Naive B cell (primary cell): ENCODE measurements at places on chromosomes 3 and 15.
A peak's percentile ranks its signal among the peaks of the same experiment; 100 is the strongest.

DNA sequence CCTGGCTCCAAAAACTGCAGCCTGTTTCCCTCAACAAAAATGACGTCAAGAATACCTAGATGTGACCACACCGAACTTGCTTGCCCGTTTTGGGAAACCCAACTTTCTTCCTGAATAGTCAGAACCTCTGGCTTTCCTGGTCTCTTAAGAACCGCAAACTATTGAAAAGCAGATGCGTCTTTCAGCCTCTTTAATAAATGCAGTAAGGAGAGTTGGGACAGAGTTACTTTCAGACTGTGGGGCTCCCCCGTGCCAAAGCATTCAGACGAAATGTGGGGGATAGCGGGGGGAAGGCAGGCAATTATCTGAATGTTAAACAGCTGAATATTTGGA is 1.2 kb upstream of the PROK2 start:
- peaks cover 69% of the 10 kb centered on the region for H3K27me3 ChIP-seq
- no peaks in the 10 kb centered on the region for H3K36me3 ChIP-seq
- H3K27ac ChIP-seq, result no peak overlapping the region
- peak overlapping the region; percentile 67 for H3K4me3 ChIP-seq

GRCh38 chr3:106589311-106589942 is 720.6 kb upstream of the CBLB start:
- no peaks in the 10 kb centered on the region for H3K4me1 ChIP-seq
- H3K4me3 ChIP-seq, result no peak overlapping the region
- no peak for DNase-seq
- H3K36me3 ChIP-seq, result no peaks in the 10 kb centered on the region

DNA sequence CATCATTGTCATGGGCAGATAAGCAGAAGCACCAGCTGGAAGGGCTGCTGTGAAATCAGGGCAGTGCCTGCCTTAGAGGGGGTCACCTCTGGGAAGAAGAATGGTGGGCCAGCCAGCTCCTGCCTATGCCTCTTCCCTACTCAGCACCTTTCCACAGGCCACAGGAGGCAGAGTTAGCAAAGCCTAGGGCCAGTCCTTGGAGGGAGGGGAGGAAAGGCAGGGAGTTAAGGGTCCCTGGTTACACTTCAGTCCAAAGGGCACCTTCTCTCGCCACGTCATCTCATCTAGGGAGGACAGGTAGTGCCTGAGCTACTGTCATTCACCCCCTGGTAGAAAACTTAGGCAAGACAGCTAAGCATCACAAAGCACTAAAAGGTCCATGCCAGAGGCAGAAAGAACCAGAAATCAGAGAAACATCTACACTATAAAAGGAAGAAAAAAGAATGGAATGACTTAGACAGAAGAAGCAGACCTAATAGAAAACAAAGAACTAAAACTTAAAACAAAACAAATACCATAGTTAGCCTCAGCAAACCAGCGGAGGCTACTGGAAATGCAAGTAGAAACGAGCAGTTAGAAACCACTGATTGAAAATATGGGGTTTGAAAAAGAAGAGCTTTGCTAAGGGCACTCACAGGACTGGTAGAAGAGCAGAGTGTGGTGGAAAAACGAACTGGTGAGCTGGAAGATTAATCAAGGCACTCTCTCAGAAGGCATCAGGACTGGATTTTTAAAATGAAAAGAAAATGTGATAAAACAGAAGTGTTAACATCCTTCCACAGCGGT is 84.2 kb downstream of the OSBPL10 start:
- H3K36me3 ChIP-seq, result peaks cover 6% of the 10 kb centered on the region
- H3K4me3 ChIP-seq, result no peak overlapping the region
- DNase-seq, result no peak
- peaks cover 54% of the 10 kb centered on the region for H3K4me1 ChIP-seq
- peak overlapping the region; percentile 74 for H3K27ac ChIP-seq

- no peak for DNase-seq
- no peaks in the 10 kb centered on the region for H3K27me3 ChIP-seq
- peaks cover 22% of the 10 kb centered on the region for H3K4me1 ChIP-seq
- no peak overlapping the region for H3K4me3 ChIP-seq
- no peaks in the 10 kb centered on the region for H3K36me3 ChIP-seq
- no peak overlapping the region for H3K27ac ChIP-seq
Measured at GRCh38 chr3:8327739-8328138, 173.9 kb upstream of the LMCD1 start.

GRCh38 chr15:48981941-48982340 is 18.2 kb upstream of the SHC4 start:
- no peak overlapping the region for H3K27ac ChIP-seq
- no peaks in the 10 kb centered on the region for H3K4me1 ChIP-seq
- DNase-seq, result no peak
- H3K36me3 ChIP-seq, result no peaks in the 10 kb centered on the region

GRCh38 chr15:80590761-80591355 is 104.3 kb upstream of the ABHD17C start:
- no peak for DNase-seq
- H3K4me3 ChIP-seq, result no peak overlapping the region
- no peak overlapping the region for H3K27ac ChIP-seq
- H3K36me3 ChIP-seq, result no peaks in the 10 kb centered on the region

GRCh38 chr15:76139368-76140073 is 79.7 kb downstream of the TMEM266 start:
- no peak overlapping the region for H3K27ac ChIP-seq
- H3K4me1 ChIP-seq, result no peaks in the 10 kb centered on the region
- peaks cover 28% of the 10 kb centered on the region for H3K27me3 ChIP-seq
- no peak overlapping the region for H3K4me3 ChIP-seq
- no peaks in the 10 kb centered on the region for H3K36me3 ChIP-seq

GRCh38 chr3:10581251-10581650 is 75.9 kb upstream of the ATP2B2 start:
- no peak overlapping the region for H3K27ac ChIP-seq
- no peaks in the 10 kb centered on the region for H3K36me3 ChIP-seq
- DNase-seq, result no peak

DNA sequence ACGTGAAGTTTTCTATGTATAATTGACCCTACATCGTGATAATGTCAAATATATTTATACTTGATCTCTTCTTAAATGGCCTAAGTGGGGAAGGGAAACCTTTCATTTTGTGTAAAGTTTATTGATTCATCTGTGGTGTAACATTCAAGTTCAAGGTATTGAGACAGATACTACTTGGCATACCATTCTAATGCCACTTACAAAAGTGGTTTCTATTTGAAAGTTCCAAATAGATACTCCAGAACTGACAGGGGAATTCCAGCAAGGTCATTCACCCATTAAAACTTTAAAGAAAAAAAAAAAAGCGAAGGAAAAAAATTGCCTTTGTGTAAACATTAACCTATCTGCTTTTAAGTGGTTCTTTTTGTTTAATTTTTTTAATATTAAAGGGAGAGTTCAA is 45.3 kb upstream of the MAP3K13 start:
- no peaks in the 10 kb centered on the region for H3K36me3 ChIP-seq
- no peak for DNase-seq
- H3K4me3 ChIP-seq, result no peak overlapping the region
- no peaks in the 10 kb centered on the region for H3K27me3 ChIP-seq

DNA sequence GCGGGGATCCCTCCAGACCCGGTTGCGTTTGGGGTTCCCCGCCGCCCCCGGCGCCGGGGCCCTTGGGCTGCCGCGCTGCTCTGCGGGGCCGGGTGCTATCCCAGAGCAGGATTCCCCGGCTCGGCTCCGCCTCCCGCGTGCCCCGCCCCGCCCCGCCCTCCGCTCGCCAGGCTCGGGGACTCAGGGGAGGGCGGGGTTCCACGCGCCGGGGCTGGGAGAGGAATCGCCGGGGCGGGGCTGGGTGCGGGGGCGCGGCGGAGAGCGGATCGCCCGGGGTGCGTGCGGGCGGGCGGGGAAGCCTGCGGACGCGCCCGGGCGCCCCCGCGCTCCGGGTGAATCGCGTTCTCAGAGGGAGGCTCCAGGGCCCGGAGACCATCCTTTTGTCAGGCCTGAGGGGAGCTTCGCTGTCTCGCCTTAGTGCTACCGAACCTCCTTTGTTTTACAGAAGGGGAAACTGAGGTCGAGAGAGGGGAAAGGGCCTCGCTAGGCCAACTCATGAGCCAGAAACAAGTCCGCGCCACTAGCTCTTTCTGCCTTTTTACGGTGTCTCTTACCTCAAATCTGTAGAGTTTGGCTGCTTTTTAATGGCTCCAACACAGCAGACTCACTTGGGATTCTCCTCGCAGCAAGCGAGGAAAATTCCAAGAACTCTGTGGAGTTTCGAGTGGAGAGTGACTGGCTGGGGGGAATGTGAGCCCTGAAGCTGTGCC is at the start of gene TMEM158:
TSS of gene TMEM158 (minus strand) at position 82 of the 710 bp plus-strand sequence. CDS start 260 bp downstream, outside the sequence.
- DNase-seq, result peak; percentile 38
- no peak within 1 kb of the TSS for H3K27ac ChIP-seq
- H3K4me1 ChIP-seq, result peaks cover 9% of the 10 kb centered on the region
- no peaks in the 10 kb centered on the region for H3K36me3 ChIP-seq

GRCh38 chr3:102057781-102058421 is 208.6 kb downstream of the NFKBIZ start:
- no peaks in the 10 kb centered on the region for H3K27me3 ChIP-seq
- H3K27ac ChIP-seq, result peak overlapping the region; percentile 74
- peaks cover 33% of the 10 kb centered on the region for H3K4me1 ChIP-seq
- DNase-seq, result peak; percentile 64
- H3K4me3 ChIP-seq, result peak overlapping the region; percentile 50

DNA sequence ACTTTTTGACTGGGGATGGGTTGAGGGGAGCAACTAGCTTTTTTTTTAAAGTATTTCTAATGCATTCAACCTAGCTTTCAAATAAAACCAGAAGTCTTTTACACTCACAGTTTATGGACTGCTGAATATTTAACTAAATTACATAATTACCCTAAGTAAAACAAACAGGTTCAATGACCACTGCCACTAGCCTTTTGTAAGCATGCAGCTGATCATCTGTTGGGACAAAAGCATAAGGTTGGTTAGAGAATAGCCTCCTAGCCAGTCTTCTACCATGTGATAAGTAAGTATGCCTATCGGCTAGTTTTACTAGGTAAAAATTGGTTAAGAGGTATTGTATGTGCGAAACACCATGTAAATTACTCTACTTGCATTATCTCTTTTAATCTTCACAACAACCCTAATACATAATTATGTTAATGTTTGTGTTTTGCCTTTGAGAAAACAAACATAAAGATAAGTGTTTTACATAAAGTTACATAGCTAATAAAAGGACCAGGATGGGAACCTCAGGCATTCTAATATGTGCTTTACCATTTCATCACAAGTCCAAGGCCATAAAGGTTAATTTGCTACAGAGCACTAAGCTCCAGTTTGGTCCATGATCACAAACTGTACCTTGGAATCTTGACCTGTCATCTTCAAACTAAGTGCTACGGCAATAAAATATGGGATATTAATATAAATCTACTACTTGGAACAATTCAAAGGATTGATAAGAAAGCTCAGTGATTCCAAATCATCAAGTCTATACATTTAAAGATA is 13.2 kb downstream of the PFN2 start:
- H3K4me3 ChIP-seq, result no peak overlapping the region
- H3K27me3 ChIP-seq, result no peaks in the 10 kb centered on the region
- no peaks in the 10 kb centered on the region for H3K36me3 ChIP-seq
- H3K27ac ChIP-seq, result no peak overlapping the region
